ENCODE measurements at places on chromosomes 2 and 18.

DNA sequence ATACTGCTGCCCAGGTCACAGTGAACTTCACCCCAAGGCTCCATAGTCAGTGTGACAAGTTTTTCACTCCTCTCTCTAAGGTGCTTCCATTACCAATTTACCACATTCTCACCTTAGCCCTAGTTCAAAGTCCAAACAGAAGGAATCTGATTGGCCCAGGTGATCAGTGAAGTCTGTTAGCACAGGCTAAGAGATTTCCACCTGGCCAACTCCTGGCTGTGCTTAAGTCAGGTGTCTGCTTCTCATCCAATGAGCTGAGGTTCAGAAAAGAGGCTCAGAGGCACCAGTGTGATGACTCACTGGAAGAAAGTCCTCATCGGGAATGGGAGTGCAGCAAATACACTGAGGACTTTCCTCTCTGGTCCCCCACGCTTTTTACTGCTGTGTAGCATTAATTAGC lies 164.4 kb upstream of the MGAT5 start:
- DNase-seq, result no peak

DNA sequence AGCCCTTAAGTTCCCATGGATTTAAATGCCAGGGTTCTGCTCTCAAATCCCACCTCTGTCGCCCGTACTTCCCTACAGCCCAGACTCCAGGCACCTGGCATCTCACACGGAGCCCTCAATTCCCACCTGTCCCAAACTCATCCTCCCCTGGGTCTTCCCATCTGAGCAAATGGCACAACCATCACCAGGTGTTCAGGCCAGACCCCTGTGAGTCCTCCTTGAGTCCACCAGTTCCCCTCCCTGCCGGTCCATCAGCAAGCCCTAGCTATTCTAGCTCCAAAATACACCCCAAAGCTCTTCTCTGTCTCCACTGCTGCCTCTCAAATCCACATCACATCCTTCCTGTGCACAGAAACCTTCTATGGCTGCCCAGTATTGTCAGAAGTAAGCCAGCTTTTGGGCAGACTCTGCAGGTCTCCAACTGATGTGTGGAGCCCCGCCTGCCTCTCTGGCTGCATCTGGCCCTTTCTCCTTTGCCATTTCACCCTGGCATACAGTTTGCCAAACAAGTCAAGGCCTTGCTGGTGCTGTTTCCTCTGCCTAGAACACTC lies 67.7 kb downstream of the DNMT3A start:
- no peak for DNase-seq

DNA sequence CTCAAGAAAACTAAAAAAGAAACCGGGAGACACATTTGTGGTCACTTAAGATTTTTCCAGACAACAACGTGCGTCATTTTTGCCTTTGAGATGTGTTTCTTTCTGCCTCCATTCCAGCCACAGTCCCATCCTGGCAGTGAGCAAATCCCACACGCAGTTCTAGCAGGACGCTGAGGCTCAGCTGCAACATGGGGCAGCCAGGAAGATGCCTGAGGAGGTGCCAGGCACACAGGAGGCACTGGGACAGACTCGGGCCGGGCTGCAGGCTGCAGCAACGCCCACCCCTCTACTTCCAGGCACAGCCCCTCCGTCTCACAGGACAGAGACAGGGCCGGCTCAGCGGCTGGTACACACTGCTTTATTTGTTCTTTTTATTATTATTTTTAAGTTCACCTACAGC lies 13.1 kb downstream of the KLF11 start:
- no peak for DNase-seq

DNA sequence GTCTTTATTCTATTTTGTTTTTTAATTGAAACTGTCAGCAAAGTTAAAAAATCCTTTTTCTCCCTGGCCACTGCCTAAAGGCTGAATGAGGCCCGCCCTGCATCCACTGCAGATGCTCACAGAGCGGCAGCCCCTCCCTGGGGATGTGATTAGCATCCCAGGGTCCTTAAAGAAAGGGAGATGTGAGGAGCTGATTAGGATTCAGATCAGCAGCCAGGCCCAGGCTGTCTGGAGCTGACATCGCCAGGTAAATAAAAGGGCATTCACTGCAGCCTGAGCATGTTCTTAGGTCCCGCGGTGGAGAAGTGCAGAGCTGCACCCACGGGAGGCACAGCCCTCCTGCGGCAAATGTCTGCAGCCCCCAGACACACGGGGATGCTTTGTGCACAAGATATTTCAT lies 83.8 kb downstream of the LONRF2 start:
- no peak for DNase-seq

DNA sequence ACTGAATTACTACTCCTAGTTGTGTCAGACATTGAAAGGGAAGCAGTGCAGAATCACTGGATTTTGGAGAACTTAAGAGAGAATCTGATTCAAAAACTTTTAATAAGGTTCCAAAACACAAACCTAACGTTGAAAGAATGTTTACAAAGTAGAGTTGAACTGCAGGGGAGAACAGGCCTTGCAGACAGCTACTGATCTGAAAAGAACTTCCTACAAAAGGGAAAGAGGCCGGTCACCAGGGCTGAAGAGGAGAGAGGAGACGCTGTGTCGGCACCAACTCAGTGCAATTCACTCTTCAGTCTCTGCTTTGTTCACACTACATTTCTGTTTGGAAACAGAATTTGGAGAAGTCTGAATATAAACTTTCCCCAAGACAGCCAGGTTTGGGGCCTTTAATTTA lies 124.0 kb downstream of the GAREM1 start:
- peak; percentile 50 for DNase-seq

DNA sequence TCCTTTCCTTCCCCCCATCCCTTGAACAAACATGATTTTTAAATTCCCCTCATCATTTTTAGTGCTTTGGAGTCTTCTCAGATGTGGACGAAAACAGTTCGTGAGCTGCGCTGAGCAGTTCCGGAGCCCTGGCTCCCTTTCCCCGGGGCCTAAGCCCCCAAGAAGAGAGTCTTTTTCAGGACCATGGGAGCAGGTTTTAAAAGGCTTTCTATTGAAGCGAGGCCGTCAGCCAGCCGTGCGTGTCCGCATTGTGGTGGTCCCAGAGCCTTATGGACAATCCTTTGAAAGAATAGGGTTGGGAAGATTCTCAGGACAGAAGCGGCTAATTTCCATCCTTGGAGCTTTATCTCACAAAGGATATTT lies 290.7 kb downstream of the SOX11 start:
- DNase-seq, result no peak

DNA sequence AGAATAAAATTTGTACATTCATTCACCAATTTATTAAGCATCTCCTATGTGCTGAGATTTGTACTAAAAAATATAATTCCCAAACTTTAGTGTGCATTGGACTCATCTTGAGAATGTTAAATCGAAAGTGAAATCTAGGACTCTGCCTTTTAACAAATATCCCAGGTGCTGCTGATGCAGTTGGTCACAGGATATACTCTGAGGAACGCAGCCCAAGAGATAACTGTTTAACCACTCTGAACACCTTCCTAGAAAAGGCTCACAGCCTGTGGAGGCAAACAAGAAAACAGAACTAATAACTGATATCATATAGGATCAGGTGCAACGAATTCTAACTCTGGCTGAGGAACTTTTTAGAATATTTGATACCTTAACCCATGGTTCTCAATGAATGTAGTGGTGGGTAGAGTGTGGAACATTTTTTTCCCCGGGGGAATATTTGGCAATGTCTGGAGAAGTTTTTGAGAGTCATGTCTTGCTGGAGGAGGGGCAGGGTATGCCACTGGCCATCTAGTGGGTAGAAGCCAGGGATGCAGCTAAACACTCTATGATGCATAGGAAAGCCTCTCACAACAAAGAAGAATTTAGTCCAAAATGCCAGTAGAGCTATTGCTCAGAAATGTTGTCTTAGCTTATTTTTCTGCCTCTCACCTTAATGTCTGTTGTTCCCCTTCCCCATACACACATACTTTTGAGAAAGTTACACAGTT lies 96.5 kb downstream of the EHBP1 start:
- DNase-seq, result no peak

GRCh38 chr2:25697559-25698341 lies 24.4 kb upstream of the DTNB start:
- no peak for DNase-seq

DNA sequence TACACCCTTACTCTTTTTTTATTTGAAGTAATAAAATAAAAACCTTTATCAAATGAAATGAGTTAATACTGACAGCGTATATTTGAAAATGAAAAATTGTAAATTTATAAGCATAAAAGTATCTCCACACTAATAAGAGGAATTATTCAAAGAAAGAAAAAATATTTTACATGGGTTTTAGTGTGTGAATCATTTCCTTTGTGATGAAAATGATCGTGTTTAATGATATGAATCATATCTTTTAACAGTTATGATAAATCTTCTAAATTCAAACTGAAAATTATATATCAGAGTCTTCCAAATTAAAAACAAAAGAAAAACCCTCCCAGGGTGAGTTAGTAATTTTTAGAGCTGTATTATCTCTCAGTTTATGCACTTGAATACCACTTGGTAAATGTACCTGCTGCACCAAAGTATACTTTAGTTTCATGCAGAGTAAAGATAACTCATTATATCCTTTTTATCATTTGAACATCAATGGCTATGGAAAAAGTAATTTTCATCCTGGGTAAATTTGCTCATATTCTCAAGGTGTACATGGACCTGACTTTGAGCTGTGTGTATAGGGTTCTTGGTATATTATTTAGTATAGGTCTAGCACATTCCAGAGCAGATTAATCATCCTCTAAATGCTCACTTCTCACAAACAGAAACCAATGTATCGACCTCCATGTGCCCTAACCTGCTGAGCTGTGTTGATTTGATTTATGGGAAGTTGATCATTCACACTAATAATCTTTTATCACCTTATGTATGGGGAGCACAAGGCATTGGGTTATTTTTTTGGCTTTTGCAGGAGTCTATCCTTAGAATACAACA lies 98.7 kb upstream of the VWC2L start:
- DNase-seq, result no peak

- DNase-seq, result no peak
These were observed 1127.5 kb upstream of the CELF4 start for GRCh38 chr18:38693104-38693503.

DNA sequence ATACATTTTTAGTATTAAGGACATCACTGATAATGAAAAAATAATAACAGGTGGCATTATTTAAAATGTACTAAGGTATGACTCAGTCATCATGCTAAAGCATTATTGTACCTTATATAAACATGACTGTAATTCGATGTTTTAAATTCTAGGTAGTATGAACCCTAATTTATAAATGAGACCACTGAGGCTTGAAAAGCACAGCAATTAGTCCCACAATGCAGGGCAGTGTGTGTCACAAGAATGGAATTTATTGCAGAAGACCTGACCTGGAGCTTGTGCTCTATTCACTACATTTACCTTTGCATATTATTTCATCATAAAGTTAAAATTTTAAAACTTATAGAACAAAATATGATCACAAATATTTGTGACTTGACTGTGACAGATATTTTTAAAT lies 358.5 kb upstream of the DSEL start:
- DNase-seq, result no peak

DNA sequence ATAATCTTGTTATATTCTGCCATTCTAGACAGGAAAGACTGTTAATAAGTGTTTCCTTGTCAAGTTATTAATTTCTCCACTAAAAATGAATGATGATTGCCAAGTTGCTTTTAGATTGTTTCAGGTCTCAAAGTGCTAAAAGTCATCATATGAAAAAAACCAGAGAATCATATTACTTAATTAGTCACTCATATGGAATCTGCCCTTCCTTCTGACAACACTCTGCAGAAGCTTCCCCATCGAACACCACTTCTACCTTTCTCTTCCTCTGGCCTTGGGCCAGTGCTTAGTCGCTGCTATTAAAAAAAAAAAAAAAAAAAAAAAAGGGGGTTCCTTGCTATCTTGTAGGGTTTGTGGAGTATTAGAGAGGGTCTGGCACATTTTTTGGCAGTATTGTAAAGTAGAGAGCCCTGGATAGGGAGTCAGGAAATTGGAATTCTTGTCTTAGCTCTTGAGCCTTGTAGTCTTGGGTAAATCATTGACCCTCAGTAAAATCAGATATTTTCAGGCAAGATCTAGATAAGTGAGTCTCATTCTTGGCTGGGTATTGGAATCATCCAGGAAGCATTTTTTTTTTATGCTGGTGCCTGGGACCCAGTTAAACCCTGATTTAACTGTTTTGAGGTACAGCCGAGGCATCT lies 141.7 kb upstream of the CCDC68 start:
- DNase-seq, result no peak

DNA sequence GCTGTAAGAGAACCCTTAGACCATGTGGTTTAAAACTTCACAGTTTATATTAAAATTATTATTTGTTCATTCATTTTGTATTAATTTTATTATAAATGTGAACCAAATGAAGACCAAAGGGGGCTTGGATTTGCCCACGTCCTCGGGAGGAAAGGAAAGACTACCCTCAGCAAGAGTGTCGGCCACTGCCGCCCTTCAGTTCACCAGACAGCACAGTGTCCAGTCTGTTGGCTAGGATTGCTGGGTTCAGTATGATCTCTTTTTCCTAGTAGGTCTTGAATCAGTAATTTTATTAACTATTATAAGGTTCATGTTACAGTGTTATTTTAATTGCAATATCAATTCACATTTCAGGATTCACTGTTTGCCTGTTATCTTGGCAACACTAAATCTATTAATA lies 78.2 kb upstream of the CHRNA1 start:
- DNase-seq, result no peak

DNA sequence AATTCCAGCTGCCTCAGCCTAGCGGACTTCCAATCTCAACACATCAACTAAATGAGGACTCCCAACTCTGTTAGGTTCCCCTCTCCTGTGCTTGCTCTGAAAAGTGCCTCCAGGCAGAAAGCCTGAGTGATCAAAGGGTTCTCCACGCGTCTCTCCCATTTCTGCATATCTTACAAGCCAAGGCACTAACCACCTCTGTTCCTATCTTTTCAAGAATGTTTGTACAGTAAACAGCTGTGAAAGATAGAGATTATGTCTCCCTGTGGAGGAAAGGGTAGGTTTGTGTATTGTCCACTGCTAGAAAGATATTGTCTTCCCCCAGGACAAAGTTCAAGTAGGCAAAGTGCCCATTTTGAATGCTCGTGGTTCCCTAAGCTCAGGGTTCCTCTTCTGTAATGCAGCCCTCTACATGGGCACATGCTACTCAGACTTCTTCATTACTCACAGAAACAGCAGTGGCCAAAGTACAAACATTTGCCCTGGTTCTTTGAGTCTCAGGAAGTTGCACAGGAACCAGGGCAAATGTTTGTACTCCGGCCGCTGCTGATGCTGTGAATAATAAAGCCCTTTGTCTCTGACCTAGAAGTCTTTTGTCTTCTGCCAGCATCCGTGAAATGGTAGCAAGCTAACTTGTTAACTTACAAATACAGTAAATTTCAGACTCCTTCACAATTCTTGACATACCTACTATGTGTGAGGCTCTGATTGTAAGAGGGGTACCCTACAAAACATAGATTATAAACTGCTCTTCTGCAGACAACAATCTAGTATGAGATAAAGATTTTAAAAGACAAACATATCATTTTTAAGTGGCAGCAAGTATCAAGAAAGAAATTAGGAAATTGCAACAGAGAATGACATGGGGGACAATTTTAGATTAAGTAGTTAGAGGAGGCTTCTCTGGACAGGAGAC lies 44.5 kb downstream of the PKDCC start:
- DNase-seq, result peak; percentile 79

- DNase-seq, result no peak
These were observed 174.5 kb downstream of the PTPRM start for GRCh38 chr18:7741640-7742039.
